Calu3 (cell line): ENCODE measurements at places on chromosomes 11 and 22. TPM values are rescaled to one million over a fixed set of nuclear protein-coding genes. Genes with fewer than 3 reads are reported as not detected.
A peak's percentile ranks its signal among the peaks of the same experiment; 100 is the strongest.

DNA sequence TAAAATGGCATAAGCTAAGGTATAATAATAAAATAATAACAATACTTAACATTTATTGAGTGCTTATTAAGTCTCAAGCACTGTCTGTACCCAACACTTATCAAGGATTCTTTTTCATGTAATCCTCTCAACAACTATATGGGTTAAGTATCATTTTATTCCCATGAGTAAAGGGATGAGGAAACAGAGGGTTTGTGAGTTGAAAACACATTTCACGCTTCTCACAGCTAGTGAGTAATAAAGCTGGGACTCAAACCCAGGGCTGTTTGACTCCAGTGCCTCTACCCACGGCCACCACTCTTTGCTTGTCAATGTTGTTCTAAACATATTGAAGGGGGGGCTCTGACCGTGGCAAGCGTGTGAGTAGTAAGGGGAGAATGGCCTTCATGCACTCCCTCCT, 8.7 kb downstream of the CD3E start:
- no peak for DNase-seq

DNA sequence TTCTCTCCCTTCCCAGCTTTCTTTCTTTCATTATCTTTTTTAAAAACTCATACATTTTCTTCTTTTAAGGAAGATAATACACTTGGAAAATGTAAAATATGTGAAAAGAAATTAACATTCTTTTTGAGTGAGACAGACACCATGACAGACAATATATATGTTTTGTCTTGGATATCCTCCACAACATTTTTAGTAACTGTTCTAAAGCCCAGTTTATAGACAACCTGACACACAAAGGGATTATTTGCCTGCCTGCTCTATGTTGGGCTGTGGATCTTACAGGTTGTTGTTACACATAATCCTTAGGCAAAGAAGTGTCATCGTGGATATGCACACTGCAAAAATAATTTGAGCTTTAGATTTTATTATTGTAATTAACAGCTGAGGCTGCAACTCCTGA, 301.4 kb upstream of the PDGFD start:
- no peak for DNase-seq

DNA sequence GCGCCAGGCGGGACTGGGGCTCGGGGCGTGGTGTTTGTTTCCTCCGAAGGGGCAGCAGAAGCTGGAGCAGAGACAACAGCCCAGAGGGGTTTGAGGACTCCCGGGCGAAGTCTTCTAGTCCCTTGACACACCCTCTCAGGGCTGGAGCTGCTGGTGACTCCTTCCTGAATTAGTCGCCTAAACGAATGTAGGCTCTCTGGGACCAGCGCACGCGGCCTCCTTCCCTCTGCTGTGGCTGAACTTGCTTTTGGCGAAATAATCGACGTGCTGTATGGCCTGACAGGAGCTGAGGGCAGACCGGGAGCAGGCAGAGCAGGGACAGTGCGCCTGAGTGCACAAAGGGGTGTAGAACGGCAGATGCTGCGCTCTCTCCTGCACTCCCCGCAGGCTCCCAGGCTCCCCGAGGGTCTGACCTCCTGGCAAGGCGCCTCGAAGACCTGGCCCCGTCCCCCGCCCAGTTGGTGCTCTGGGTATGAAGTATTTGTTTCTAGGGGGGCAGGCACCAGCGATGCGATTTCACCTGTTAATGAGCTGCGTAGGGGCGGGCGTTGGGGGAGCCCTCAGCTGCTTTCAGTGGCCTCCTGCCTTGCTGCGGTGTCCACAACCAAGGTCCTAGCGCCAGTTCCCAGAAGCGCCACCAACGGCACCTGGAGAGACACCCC, 5.3 kb downstream of the SLC17A6 start:
- DNase-seq, result peak; percentile 9

The GAS2L1 gene
- total RNA-seq, result 16.6 and 16.9 TPM in 2 replicates

DNA sequence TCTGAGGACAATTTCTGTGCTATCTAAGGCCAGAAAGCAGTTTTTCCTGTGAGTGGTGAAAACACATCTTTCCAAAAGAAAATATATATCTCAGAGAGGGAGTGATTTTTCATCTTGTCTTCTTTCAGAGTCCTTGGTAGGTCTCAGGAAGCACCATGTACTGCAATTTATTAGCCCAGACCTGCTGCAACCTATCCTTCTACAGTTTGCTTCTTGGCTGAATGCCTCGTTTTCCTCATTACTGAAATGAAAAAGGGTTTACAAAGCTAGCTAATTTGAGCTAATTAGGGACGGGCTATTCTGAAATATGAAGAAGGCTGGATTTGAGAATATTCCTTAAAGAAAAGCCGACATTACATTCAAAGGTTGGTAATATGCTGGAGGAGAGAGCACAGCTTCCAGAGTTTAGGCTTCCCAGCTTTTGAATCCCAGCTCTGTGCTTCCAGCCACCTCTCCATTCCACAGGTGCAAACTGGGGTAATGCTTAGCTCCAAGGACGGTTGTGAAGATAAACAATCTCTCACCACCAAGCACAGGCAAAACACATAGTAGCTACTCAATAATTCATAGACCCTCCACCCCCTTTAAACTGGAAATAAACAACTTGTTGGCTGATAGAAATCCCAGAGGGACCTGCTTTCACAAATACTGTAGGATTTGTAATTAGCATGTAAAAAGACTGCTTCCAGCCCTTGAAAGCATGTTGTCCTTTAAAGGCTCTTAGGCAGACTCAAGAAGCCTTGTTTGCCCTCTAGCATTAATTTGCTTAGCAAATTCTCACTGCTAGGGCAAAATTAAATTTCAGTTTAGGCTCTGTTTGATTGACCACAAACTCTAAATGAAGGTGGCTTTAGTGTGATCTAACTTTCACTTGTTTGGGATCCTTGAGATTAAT, 24.5 kb upstream of the SESN3 start:
- no peak for DNase-seq

GRCh38 chr11:72381584-72382090, 52.7 kb downstream of the CLPB start:
- DNase-seq, result no peak

- no peak for DNase-seq
These were observed 49.9 kb upstream of the CAPRIN1 start for GRCh38 chr11:34001557-34002064.

- DNase-seq, result no peak
These were observed 7.1 kb upstream of the ENDOD1 start for GRCh38 chr11:95082576-95083001.

DNA sequence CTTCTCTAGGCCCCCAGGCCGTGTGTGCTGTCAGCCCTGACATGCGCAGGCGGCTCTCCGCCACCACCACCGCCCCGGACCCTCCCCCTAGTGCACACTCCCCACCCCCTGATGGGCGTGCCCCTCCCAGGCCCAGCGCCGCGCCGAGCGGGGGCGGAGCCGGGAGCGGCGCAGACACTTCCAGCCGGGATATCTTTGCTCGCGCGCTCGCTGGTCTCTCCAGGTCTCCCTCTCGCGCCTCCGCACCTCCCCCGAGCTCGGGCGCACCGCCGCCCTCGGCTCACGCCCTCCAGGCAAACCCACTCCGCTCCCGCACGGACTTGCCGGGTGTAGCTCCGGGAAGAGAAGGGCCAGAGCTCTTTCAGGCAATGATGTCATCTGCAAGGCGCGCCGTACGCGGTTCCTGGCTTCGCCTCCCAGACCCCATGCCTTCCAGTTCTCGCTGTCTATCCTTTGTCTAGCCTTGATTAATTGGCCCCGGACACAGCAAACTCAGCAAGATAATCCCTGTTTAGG, at the start of gene SCN3B:
Gene SCN3B (minus strand): TSS at position 59 of the 516 bp plus-strand sequence. CDS start 823 bp downstream, outside the sequence.
- peak; percentile 74 for DNase-seq

The PDGFB gene
- 12.1 and 25.9 TPM in 2 replicates for total RNA-seq

- DNase-seq, result no peak
These were observed 348.9 kb downstream of the CADM1 start for GRCh38 chr11:115155320-115155719.

The OR8K1 gene
- total RNA-seq, result not detected in 2 replicates

- no peak for DNase-seq
These were observed 478.9 kb upstream of the CHORDC1 start for GRCh38 chr11:90701716-90702115.

DNA sequence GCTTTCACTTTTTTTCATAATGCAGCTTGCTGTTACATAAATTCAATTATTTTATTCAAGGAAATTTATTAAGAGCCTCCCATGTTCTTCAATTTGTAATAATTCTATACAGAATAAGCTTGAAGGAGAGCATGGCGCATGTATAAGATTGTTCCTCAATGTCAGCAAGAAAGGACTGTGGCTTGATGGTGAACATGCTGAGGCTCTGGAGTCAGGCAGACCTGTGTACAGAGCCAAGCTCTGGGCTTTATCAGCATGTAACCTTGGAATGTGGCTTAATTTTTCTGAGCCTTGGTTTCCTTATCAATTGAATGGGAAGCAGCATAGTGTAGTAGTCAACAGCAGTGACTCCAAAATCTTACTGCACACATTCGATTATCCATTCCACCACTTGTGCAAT, 92.4 kb downstream of the JRKL start:
- no peak for DNase-seq

GRCh38 chr11:44725757-44726282, 942 bp upstream of the TSPAN18 start:
- DNase-seq, result no peak

- DNase-seq, result no peak
These were observed 46.4 kb downstream of the RAB30 start for GRCh38 chr11:83025267-83025704.

- DNase-seq, result no peak
These were observed 119.2 kb downstream of the KIAA1671 start for GRCh38 chr22:25071720-25072119.

DNA sequence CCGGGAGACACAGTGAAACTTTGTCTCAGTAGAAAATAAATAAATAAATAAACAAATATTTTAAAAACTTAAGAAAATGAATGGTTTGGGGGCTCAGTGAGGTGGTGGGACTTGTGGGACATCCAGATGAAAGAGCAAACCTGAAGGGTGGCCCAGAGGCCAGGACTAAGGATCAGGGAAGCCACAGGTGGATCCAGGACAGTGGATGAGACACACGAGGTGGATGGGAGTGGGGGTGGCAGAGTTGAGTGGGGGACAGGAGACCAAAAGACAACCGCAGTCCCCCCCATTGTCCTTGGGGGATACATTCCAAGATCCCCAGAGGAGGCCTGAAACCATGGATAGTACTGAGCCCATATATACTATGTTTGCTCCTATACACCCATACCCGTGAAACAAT, 7.1 kb downstream of the RFPL1 start:
- DNase-seq, result no peak

- DNase-seq, result no peak
These were observed 9.4 kb downstream of the UPB1 start for GRCh38 chr22:24504540-24504939.

DNA sequence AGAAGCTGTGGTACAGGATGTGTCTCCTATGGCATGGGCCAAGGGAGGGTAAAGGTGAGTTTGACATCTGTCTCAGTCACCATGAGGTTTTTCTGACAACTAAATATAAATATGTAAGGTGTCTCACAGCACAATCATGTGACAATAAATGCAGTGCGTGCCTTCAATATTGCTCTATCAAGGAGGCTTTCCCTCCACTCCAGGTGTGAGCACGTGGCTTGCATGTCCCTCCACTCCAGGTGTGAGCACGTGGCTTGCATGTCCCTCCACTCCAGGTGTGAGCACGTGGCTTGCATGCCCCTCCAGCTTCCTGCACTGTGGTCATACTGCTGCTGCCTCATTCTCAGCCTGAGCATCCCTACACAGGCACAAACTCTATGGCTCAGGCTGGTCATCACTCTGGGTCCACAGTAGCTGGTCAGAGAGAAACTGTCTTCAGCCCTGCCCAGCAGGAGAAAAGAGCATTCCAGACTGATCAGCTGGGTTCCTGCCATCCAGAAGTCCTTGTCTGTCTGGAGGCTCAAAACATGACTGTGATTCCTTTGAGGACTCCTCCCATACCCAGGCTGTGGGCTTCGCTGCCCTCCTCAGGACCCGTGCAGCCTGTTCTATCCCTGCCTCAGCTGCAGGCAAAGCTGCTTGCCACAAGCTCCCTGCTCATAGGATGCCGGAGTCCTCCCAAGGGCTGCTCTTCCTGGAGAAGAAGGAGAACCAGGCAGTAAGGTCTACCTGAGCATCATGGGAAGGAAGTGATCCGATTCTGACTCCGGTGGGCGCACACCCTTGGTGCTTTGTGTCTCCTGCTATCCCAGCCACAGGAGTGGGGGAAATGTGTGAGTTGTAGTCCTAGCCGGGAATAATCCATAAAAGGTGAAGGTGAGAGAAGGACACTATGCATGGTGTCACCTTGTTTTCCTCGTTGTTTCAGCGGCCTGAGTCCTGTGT, 33.4 kb upstream of the VPREB1 start:
- DNase-seq, result no peak

DNA sequence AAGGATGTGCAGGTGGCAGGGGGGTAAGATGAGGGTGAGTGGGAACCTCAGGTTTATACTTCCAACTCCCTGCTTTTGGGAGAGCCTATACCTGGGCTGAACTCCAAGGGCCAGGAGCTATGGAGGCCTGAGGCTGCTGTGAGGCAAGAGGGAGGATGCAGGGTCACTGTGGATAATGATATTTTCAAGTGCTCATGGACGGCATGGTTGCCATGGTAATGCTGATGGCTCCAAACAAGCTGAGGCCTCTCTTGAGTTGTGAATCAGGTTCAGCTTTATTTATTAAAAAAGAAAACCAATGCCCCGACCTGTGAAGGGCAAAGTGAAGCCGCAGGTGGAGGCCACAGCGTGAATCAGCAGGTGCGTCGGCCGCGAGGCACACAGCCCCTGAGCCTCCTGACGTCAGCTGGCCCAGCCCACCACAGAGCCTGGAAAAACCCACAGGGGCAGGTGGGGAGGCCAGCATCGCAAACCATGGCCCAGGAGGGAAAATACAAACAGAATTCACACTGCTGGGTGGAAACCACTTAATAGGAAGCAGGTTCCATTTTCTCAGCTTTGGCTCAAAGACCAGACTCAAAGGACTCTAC, 17.4 kb upstream of the CREB3L1 start:
- no peak for DNase-seq

The NAALAD2 gene
- total RNA-seq, result 0.22 and 0.38 TPM in 2 replicates

The RCOR2 gene
- 0.26 and 0.37 TPM in 2 replicates for total RNA-seq

The P2RX3 gene
- not detected in 2 replicates for total RNA-seq

DNA sequence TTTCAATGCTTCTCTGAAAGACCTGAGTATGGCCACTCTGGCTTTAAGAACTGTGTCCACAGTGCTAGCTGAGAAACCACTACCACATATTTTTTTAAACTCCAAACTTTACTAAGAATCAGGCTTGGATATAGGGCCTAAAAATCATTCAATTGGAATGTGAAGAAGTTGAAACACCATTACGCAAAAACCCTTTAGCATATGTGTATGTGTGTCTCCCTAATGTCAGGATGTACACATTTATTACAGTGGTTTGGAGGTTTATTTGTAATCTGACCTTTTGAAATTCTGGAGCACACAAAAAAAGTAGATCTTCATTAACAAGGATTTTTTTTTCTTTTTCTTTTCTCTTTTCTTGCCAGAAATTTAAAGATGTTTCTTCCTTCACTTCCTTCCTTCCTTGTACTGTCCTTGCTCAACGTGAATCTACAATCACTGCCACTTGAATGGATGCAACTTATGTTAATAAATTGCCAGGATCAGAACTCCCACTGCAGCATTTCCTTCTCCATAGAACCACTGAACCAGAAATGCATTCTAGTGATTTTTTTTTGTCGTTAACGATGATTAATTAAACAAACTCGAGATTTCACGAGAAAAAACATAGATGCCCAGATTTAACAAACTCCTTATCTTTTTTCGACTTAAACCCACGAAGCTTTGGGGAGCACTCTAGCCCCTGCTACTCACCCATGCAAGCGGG, 3.1 kb upstream of the ADM start:
- no peak for DNase-seq

- DNase-seq, result no peak
These were observed 78.1 kb downstream of the GAB2 start for GRCh38 chr11:78339483-78339882.

GRCh38 chr11:110793556-110793955, 81.3 kb upstream of the ARHGAP20 start:
- DNase-seq, result no peak

- DNase-seq, result no peak
These were observed 555.9 kb downstream of the MIAT start for GRCh38 chr22:27213294-27213693.
